Thymus (tissue), 14 donors: ENCODE measurements at places on chromosomes 12 and 14. TPM values are rescaled to one million over a fixed set of nuclear protein-coding genes. Genes with fewer than 3 reads are reported as not detected.
A peak's percentile ranks its signal among the peaks of the same experiment; 100 is the strongest.

The P2RX2 gene
- 2.5 TPM for polyA plus RNA-seq

The NR1H4 gene
- 0.23 TPM for polyA plus RNA-seq

The CD63 gene
- polyA plus RNA-seq, result 598 TPM

The SERPINA3 gene
- 120 TPM for polyA plus RNA-seq

The HOXC10 gene
- polyA plus RNA-seq, result 0.14 TPM

The ZNF605 gene
- 4.7 TPM for polyA plus RNA-seq

The BBOF1 gene
- polyA plus RNA-seq, result 5.1 TPM

The TRMT61A gene
- polyA plus RNA-seq, result 8.6 TPM

The TSHR gene
- 10.3 TPM for polyA plus RNA-seq

The CYP27B1 gene
- polyA plus RNA-seq, result 0.82 TPM

The EML5 gene
- 0.57 TPM for polyA plus RNA-seq

The TRHDE gene
- 0.18 TPM for polyA plus RNA-seq

The POU6F1 gene
- 7.9 TPM for polyA plus RNA-seq

The NGB gene
- 0.41 TPM for polyA plus RNA-seq

The SDS gene
- polyA plus RNA-seq, result 26.3 TPM

GRCh38 chr14:83287300-83287699 is 1753.6 kb upstream of the SEL1L start:
- no peak overlapping the region for H3K27ac ChIP-seq
- DNase-seq, result no peak
- H3K4me1 ChIP-seq, result no peaks in the 10 kb centered on the region

DNA sequence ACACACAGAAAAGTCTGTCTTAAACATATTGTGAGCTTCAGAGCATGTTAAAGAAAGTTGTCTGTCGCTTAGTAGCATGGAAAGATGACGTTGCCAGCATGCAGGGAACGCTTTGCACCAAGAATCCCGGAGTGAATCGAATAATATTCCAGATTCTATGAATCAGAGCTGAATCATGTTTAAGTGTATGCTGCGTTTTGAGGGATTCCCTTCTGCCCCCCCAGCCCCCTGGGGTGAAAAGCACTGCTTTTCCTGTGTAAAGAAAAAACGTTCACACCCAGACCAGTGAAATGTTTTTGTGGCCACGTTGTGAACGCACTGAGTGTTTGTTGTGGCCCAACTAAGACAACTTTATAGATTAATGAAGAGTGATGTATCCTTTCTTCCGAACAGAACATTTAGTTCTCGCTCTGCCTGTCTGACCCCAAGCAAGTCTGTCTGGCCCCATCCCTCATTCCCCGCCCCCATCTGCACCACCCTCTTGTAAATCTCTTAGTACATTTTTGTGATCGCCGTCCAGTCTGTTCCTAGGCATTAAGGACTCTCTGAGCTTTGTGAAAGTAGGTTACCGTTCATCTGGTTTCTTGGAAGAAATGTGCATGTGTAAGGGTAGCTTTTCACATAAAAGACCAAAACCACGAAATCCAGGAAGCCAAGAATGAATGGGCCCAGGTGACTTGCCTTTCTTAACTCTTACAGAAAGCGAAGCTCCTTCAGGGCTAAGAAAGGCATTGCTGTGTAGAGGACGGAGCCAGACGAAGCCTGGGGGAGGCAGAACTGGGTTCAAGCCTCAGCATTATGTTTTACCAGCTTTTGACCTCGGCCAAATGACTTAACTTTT is 103.0 kb downstream of the SAMD4A start:
- no peak for DNase-seq
- H3K4me1 ChIP-seq, result peaks cover 3% of the 10 kb centered on the region
- H3K4me3 ChIP-seq, result no peak overlapping the region
- H3K27ac ChIP-seq, result no peak overlapping the region
- H3K27me3 ChIP-seq, result no peaks in the 10 kb centered on the region
- H3K36me3 ChIP-seq, result no peaks in the 10 kb centered on the region

- no peak overlapping the region for H3K4me3 ChIP-seq
- H3K4me1 ChIP-seq, result no peaks in the 10 kb centered on the region
- H3K27ac ChIP-seq, result no peak overlapping the region
- no peak for DNase-seq
Measured at GRCh38 chr14:29648045-29648444, 279.6 kb downstream of the PRKD1 start.

DNA sequence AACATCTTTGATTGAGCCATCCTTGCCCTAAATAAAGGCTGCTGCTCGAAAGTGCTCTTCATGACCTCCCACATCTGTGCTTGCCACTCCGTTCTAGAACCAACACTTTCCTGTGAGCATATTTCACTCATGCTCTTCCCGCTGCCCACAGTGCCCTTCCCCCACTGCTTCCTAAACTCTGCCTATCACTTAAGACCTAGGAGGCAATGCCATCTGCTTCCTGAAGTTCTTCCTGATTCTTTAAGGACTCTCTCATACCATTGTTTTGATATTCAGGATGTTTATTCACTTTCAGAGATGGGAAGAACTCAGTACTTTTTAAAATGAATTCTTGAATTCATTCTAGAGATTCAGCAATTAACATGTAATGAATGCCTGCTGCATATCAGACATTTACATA is 49.9 kb downstream of the ZFYVE21 start:
- no peaks in the 10 kb centered on the region for H3K27me3 ChIP-seq
- no peaks in the 10 kb centered on the region for H3K36me3 ChIP-seq

DNA sequence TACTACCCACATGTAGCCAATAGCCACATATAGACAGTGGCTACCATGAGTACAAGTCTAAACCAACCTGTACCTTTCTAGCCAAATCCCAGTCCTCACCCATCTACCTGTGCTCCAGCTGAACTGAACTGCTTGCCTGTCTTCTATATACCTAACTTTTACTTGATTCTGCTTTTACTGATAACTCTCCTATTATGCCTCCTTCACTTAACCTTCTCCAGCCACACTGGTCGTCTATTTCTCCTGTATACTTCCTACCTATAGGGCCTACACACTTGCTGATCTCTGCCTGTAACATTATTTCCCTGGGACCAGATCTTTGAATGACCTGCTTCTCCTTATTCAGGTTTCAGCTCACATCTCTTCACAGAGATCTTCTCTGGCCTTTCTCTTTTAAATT is 26.0 kb upstream of the MSRB3 start:
- H3K27ac ChIP-seq, result no peak overlapping the region
- H3K4me3 ChIP-seq, result no peak overlapping the region
- H3K36me3 ChIP-seq, result peaks cover 6% of the 10 kb centered on the region

DNA sequence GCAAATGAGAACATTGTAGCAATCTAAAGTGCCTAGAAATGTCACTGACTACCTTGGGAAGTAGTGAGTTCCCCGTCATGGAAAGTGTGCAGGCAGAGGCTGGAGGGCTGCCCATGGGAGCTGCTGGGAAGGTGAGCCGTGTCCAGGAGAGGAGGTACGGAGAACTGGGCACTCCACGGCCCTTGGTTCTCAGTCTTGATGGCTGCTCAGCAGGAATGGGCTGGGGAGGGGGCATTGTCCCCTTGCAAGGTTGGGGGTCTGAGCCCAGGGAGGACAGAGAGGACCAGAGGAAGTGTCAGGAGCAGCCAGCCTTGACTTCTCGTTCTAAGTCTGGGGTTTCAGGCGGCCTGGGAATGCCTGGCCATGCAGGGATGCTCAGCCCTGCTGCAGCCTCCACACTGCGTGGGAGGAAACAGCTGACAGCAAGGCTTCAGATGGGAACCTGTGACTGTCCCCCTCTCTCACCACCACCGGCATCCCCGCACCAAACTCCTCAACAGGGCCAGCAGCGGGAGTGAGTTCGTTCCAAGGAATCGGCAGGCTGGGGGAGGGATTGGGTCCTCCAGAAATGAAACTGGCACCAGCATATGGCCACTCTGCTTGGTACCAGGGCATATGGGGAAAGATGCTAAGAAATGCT is 140.2 kb downstream of the BCL11B start:
- H3K4me3 ChIP-seq, result no peak overlapping the region
- DNase-seq, result no peak
- H3K4me1 ChIP-seq, result peaks cover 5% of the 10 kb centered on the region
- H3K36me3 ChIP-seq, result no peaks in the 10 kb centered on the region
- H3K27me3 ChIP-seq, result no peaks in the 10 kb centered on the region

GRCh38 chr12:124480469-124481256 is 86.7 kb downstream of the NCOR2 start:
- H3K36me3 ChIP-seq, result peaks cover 75% of the 10 kb centered on the region
- no peak for DNase-seq
- no peak overlapping the region for H3K4me3 ChIP-seq
- no peaks in the 10 kb centered on the region for H3K27me3 ChIP-seq
- H3K27ac ChIP-seq, result no peak overlapping the region

GRCh38 chr14:104817930-104818713 is 17.2 kb downstream of the ZBTB42 start:
- H3K36me3 ChIP-seq, result no peaks in the 10 kb centered on the region
- no peaks in the 10 kb centered on the region for H3K27me3 ChIP-seq
- peaks cover 16% of the 10 kb centered on the region for H3K4me1 ChIP-seq
- DNase-seq, result no peak
- H3K4me3 ChIP-seq, result no peak overlapping the region

DNA sequence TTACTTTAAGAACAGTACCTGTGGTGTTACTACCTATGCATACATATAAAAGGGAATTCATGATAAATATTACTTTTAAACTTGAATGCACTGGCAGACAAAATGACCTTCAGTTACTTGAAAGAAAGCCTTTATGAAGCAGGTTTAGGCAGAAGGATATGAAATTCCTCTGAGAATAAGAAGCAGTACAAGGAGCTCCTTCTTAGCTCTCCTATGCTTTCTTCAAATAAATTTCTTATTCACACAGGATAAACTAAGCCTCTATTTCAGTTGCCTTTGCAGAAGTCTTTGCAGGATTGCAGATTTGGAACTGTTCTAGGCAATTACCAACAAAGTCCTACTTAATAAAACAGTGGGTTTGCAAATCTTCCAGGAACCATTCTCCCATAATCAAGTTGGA is 1.0 kb downstream of the EPYC start:
- H3K27ac ChIP-seq, result no peak overlapping the region
- no peaks in the 10 kb centered on the region for H3K4me1 ChIP-seq
- DNase-seq, result no peak
- H3K36me3 ChIP-seq, result no peaks in the 10 kb centered on the region
- no peaks in the 10 kb centered on the region for H3K27me3 ChIP-seq

- H3K4me3 ChIP-seq, result no peak overlapping the region
- H3K36me3 ChIP-seq, result peaks cover 5% of the 10 kb centered on the region
- H3K27ac ChIP-seq, result no peak overlapping the region
- no peaks in the 10 kb centered on the region for H3K4me1 ChIP-seq
Measured at GRCh38 chr12:24838531-24838950, 110.4 kb downstream of the BCAT1 start.

- H3K4me1 ChIP-seq, result no peaks in the 10 kb centered on the region
- H3K27ac ChIP-seq, result no peak overlapping the region
- no peaks in the 10 kb centered on the region for H3K36me3 ChIP-seq
- H3K4me3 ChIP-seq, result no peak overlapping the region
Measured at GRCh38 chr14:25111061-25111601, 61.2 kb upstream of the STXBP6 start.

GRCh38 chr14:103524002-103524935 is 1.6 kb upstream of the CKB start:
- DNase-seq, result no peak
- H3K27ac ChIP-seq, result no peak overlapping the region
- H3K4me1 ChIP-seq, result peaks cover 10% of the 10 kb centered on the region
- H3K4me3 ChIP-seq, result no peak overlapping the region
- peaks cover 41% of the 10 kb centered on the region for H3K27me3 ChIP-seq

- H3K4me3 ChIP-seq, result no peak overlapping the region
- peak overlapping the region; percentile 60 for H3K27ac ChIP-seq
- H3K36me3 ChIP-seq, result no peaks in the 10 kb centered on the region
- no peak for DNase-seq
- peaks cover 19% of the 10 kb centered on the region for H3K4me1 ChIP-seq
- H3K27me3 ChIP-seq, result no peaks in the 10 kb centered on the region
Measured at GRCh38 chr12:51419425-51420193, 5.0 kb upstream of the SLC4A8 start.

- H3K4me1 ChIP-seq, result no peaks in the 10 kb centered on the region
- H3K36me3 ChIP-seq, result no peaks in the 10 kb centered on the region
- DNase-seq, result no peak
- no peak overlapping the region for H3K27ac ChIP-seq
- no peaks in the 10 kb centered on the region for H3K27me3 ChIP-seq
Measured at GRCh38 chr14:71348394-71348793, 441.1 kb downstream of the PCNX1 start.

DNA sequence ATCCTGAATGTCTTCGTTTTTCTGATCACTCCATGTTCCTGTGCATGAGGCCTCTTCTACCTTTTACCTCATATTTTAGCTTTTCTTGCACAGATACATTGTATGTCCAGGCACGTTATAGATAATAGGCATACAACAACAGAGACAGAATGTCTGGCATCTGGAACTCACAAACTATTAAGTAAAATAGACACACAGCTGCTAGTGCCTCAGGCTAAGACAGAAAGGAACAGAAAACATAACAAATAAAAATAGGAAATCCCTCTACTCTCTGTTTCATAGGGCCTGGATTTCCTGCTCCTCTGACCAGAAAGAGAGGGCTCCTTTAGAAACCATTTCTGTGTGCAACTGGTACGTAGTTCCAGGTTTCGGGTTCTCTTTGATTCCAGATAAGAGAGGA is 48.6 kb downstream of the ATXN7L3B start:
- no peak for DNase-seq
- H3K27ac ChIP-seq, result no peak overlapping the region
- no peaks in the 10 kb centered on the region for H3K36me3 ChIP-seq

- no peaks in the 10 kb centered on the region for H3K27me3 ChIP-seq
- no peak for DNase-seq
- peaks cover 25% of the 10 kb centered on the region for H3K4me1 ChIP-seq
- H3K27ac ChIP-seq, result peak overlapping the region; percentile 40
- H3K36me3 ChIP-seq, result no peaks in the 10 kb centered on the region
Measured at GRCh38 chr12:64685050-64685449, 74.2 kb downstream of the GNS start.

DNA sequence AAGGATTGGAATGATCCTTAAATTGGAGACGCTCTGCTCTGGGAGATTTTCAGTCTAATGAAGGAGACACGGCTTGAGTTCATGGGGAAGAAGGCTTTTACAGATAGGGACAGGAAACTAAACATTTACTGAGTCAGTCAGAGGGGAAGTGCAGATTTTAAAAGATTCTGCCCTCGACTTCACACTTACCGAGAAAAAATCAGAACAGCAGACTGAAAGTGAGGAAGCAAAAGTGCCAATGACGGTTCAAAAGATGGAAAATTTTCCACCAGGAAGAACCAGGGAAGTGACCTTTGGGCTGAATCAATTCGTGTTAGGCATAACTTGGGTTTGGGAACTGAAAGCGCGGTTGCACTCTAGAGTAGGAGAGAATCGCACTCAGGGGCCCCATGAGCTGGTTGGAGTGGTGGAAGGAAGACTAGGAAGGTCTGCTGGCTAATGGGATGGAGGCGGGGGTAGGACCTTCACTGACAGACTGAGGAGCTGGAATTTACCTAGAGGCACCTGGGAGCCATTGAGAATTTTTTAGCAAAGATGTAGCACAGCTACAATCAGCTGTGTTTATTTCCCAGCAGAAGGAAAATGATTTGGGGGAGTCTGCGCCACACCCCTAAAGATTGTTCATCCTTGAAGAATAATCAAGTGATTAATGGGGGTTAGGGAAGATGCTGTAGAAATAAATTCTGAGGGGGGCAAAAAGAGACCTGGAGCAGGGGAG is 1.2 kb downstream of the KCNK13 start:
- no peak for DNase-seq
- no peak overlapping the region for H3K27ac ChIP-seq
- no peak overlapping the region for H3K4me3 ChIP-seq
- peaks cover 21% of the 10 kb centered on the region for H3K4me1 ChIP-seq
- H3K27me3 ChIP-seq, result peaks cover 78% of the 10 kb centered on the region
